NCI-H2029 treated with DMSO at 0.1 percent for 48 hours (cell line): ENCODE measurements at places on chromosomes 6 and 20.
A peak's percentile ranks its signal among the peaks of the same experiment; 100 is the strongest.

DNA sequence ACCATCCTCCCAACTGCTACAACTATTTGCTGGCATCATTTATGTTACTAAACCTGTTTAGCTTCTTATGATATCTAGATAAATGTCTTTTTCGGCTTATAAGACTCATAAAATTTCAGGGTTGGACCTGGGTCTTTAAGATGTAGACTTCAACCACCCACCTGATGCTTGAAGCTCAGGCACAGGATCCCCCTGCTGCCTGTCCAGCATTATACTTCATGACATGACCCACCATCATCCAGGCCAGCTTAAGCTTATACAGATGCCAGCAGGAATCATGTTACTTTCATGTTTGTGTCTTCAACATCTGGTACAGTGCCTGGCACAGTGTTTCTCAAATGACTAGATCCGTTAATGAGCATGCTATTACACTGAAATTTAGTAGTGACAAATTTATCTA is 47.4 kb downstream of the SLC17A5 start:
- DNase-seq, result no peak

DNA sequence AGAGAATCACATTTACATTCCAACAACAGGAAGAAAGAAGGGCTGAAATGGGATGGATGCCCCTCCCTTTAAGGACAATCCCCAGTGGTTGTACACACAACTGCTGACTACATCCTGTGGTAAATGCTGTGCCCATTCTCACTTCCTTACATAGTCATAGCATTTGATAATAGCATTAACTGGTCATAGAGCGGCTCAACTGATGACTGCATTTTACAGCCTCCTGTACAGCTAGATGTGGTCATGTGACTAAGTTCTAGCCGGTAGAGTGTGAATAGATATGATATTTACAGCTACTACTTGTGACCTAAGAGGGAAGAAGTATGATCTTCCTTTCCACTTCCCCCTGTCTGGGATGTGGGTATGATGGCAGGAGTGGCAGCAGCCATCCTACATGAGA is 24.7 kb downstream of the KCNK17 start:
- DNase-seq, result no peak

- DNase-seq, result peak; percentile 57
These were observed 17.5 kb downstream of the NRN1 start for GRCh38 chr6:5989141-5989723.

GRCh38 chr6:6783721-6784120 is 195.2 kb downstream of the LY86 start:
- DNase-seq, result no peak

- no peak for DNase-seq
These were observed 27.4 kb downstream of the DDO start for GRCh38 chr6:110387986-110388385.

DNA sequence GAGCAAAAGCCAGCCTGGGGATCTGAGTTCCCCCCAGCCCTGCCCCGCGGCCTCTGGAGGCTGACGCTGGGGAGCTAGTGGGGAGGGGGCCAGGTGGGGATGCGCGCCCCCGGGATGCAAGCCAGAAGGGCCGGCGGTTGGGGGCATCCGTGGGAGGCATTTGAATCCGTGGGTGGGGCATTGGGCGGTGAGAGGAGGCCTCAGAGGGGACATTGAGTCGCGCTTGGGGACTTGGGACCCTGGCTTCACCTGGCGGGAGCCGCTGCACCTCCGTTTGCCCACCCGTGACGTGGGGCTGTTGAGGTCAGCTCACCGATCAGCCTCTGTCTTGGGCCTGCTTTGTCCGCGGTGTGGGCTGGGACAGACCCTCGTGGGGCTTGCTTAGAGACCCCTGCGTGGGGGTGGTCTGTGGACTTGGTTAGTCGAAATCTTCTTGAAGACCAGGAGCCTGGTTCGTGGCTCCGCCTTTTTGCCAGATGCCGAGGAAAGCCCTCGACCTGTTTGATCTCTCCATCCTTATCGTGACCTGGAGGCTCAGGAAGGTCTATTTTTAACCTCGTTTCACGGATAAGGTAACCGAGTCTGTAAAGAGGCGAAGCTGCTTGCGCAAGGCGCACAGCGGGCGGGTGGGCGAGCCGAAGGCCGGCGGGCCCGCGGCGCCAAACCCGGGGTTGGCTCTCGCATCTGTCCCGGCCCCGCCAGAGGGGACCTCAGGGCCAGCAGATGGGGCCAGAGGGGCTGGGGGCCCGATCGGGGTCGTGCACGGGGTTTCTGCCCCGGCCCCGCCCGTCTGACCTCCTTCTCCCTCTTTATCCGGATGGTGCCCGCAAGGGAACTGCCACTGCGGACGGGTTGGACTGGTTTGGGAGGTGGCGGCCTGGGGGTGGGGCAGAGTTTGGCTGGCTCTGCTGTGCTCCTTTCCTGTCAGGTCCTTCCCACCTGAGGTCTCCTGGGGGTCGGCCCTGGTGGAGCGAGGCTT is 8.3 kb downstream of the FAM110A start:
- DNase-seq, result no peak

GRCh38 chr6:158017621-158018040 is 36.0 kb downstream of the SYNJ2 start:
- no peak for DNase-seq

GRCh38 chr6:67812693-67813092 is 822.4 kb upstream of the ADGRB3 start:
- no peak for DNase-seq

DNA sequence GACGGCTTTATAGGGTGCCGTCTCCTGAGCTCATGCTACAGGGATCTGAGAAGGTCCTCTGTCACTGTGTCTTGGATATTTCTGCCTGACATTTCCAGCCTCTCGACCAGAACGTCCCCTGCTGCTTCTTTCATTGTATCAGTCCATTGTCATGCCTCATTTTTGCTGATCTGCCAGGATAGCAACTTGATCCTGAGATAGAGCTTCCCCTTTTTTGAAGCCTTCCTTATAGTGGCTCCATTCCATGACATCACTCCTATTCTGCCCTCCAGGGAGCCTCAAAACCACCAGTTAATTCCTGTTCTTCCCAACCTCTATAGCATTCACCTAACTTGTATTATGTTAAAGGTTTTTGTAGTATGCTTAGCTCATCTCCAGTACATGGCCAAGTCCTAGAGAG is 431.8 kb upstream of the NOX3 start:
- DNase-seq, result no peak

GRCh38 chr20:16257021-16257420 is 316.2 kb downstream of the KIF16B start:
- DNase-seq, result no peak

- no peak for DNase-seq
These were observed 539.1 kb downstream of the CD83 start for GRCh38 chr6:14656649-14657048.

GRCh38 chr6:41922154-41922553 is 855 bp downstream of the BYSL start:
- DNase-seq, result no peak

DNA sequence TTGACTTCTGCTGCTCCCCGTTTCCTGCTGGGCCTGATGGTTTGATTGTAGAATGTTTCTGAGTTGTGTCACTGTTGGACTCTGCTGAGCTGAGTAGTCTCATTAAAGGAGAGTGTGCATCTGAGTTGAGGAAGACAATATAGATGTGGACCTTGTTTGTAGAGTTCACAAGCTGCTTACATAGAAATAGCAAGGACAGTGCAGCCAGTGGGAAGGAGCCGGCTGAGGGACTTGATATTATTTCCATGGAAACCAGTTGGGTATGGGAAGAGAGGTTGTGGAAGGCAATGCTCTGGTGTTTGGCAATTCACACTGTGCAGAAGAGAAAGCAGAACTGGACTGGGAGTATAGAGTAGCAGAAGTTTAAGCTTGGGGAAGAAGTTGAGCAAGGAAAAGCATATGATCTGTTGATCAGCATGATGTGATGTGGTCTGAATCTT is 14.8 kb downstream of the IGF2R start:
- no peak for DNase-seq

GRCh38 chr6:52375780-52376556 is 14.0 kb downstream of the PAQR8 start:
- DNase-seq, result no peak

DNA sequence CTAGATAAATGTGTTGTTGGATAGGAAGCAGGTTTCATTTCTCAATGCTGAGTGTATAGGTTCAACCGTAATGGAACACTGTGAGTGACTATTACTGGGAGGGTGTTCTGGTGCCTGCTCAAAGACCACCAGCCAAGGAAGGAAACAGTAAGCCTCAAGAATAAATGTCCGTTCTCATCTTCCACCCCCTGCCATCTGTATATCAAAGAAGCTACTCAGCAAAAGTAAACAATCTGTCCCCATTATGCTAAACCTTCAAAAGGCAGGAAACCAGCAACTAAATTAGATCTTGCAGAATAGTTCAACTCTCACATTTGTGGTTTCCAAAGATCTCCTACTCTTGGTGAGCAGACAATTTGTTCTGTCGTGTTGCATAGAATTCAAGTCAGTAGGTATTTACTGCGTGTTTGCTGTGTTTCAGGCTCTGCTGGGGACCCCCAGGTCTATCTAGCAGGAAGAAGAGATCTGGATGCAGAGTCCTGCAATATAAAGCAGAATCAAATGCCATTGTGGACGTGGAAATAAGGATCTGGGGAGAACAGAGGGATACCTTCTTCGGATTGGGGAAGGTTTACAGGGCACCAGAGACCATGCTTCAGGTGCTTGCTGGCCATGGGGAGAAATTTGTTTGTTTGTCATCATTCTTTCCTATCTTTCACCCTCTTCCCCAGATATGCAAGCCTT is 87.3 kb downstream of the SCML4 start:
- DNase-seq, result no peak

DNA sequence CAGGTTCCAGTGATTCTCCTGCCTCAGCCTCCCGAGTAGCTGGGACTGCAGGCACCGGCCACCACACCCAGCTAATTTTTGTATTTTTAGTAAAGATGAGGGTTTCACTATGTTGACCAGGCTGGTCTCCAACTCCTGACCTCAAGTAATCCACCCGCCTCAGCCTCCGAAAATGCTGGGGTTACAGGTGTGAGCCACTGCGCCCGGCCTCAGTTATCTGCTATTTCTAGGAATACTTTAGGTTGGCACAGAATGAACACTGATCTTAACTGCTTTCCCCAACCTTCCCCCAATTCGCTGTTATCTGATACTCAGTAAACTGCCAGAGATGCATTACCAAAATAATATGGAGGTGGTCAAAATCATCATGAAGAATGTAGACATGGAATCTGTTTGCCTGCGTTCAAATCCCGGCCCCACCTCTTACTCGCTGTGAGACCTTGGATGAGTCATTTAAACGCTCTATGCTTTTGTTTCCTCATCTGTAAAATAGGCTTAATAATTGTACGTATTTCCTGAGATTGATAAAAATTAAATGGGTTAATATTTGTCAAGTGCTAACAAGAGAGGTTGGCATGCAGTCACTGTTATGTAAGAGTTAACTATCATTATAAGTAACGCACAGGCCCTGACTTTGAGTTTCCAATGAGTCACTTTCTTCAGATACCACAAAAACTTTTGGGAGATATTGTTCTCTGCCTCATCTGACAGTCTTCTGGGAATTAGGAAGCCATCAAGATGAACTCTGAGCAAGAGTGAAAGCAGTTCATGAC is 44.5 kb upstream of the NCOA3 start:
- DNase-seq, result no peak

- no peak for DNase-seq
These were observed 191.8 kb upstream of the MAN1A1 start for GRCh38 chr6:119541132-119541905.

GRCh38 chr6:73362358-73362757 is at the start of gene KHDC3L:
TSS of gene KHDC3L (plus strand) at chr6:73362658. CDS start at chr6:73362730, 72 bp downstream.
- no peak for DNase-seq

DNA sequence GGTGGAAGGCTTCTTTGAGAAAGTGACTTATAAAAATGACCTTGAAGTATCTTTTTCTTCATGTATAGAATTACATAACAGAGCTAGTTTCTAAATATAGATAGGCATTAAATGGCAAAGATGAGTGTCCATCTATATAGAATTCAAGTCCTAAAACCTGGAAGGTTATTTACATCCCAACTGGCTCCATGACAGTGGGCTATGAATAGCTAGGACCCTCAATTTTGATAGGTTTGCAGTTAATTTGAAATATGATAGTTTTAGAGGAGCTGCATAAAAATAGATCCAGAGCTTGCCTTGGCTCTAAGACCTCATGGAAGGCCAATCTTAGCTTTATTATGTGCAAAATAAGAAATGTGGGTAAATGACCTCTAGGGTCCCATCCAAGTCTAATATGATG is 310.6 kb upstream of the CITED2 start:
- no peak for DNase-seq
